ENCODE measurements at places on chromosomes 5 and 9.

DNA sequence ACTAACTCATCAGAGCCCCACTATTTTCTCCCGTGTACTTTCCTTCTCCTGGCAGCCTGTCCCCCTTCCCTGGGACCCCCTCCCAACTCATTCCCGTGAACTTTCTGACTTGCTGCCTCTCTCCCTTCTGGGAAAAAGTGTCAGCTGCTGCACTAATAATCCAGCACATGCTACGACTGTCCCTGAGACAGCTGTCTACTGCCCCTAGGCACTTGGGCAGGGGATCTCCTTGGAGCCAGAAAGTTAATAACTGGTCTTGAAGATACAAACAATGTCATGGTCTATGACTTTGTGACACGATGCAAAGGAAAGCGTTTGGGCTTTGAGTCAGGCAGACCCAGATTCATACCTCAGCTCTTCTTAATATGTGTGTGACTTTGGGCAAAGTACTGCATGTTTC is 10.1 kb upstream of the RNF183 start:
- DNase-seq: no peak

DNA sequence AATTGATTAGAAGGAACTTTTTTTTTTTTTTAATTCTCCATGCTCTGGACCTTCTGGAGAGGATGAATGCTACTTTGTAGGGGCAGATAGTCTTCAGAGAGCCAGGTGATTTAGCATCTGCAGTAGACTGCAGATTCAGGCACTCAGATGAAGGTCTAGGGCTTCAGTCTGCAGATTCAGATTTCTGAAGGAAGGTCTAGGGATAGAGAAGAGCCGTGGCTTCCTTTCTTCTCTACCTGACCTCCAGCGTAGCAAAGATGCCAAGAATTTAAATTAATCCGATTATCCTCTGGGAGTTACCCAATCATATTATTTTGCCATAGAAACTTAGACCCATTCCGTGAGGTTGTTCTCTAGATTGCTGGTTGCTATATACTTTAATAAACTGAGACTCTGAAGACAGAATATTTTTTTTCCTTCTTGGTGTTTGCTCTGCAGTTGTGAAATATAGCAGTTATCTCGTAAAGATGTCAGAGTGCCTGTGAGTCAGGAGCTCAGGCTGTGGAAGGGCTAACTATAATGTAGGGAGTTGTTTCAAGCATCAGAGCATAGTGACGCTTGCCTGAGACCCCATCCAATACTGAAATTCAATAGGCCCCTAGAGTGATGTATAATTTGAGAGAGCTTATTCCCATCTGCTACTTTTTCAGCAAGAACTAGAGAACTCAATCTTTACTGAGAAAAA is 132.7 kb upstream of the SLC12A2 start:
- no peak for DNase-seq

- DNase-seq: no peak
Observed at GRCh38 chr5:90638878-90639277, 80.3 kb downstream of the ADGRV1 start.

GRCh38 chr9:89213396-89213880 is 34.8 kb upstream of the SHC3 start:
- DNase-seq: no peak

DNA sequence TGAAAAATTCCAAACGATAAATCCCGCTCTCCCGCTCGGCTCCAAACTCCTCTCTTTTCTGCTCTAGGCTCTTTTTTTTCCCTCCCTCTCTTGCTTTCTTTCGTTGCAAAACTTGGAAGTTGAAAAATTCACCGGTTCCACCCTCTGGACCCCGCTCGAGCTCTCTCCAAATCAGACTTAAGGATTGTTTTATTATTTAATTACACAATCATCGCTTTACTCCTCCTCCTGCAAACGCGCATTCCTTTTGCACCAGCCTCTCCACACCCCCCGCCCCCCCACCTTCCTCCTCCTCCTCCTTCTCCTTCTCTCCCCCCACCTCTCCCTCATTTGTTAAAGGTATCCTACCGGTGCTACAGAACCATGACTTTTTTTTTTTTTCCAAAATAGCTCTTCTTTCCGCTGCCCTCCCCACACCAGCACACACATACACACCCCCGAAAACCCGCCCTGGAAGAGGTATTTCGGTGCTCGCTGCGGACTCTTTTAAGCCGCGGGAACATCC is 535 bp upstream of the NFIB start:
- DNase-seq: no peak

GRCh38 chr5:100779669-100780375 is 123.3 kb downstream of the ST8SIA4 start:
- DNase-seq: no peak

DNA sequence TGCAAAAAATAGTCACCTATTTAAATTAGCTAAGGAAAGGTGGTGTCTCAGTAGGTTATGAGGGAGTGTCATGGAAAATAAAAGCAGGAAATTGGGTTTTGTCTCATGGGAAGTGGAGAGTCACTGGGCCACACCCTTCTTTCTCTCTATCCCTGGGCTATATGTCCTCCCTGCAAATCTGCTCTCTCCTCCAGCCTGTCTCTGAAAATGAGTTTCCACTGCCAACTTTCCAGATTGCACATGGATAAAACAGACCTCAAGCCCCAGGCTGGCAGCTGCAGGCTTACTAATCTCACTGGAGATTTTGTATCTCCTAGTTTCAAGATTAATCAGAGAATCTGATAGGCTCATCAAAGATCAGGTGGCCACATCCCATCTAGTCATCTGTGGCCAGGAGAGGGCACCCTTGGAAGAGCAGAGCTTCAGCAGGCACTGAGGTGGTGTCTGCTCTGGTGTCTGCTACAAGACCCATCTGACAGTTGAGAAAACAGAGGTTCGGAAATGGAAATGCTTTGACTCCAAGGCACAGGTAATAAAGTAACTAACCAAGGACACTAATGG is 178.9 kb downstream of the MSX2 start:
- no peak for DNase-seq

DNA sequence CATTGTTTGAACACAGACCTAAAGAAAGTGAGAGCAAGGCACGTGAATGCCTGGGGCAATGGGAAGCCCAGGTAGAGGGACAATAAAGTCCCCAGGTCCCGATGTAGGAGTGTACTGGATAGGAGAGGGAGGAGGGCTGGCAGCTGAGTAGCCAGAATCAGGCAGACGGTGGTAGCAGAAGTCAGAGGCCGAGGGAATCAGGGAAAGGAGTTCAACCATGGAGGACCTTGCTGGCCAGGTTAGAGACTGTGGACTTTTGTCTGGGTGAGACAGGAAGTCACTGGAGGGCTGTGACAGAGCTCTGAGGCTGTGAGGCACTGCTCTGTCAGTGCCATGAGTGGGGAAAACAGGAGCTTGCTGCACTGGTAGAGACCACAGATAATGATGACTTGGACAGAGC is 248.2 kb downstream of the EFNA5 start:
- DNase-seq: no peak

- DNase-seq: no peak
Observed at GRCh38 chr9:95383845-95384244, 66.3 kb upstream of the FANCC start.

Measured in stimulated activated CD4-positive, alpha-beta T cell treated with anti-CD3 and anti-CD28 coated beads, Interleukin-15, amount 100 ng/mL, for 1 hour (primary cell).